T-helper 2 cell (primary cell): ENCODE measurements at places on chromosomes 3 and 15.

GRCh38 chr3:23325466-23326065, 122.4 kb downstream of the UBE2E2 start:
- DNase-seq, result no peak

DNA sequence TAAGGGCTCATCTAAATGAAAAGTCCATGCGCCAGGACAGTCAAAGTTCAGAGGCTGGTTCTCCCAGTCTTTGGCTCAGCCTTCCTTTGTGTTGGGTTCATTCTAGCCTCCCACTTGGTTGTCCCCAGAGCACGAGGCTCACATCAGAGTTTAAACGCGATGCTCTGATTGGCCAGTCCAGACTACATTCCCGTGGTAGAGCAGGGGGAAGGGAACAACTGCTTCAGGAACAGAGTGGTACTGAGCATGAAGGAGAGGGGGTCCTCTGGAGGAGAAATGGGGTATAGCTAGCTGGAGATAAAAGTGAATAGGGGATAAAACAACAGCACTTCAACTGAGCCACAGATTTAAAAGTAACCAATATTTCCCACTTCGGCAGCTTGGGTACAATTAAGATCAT, 32.2 kb downstream of the ANAPC13 start:
- DNase-seq, result no peak

GRCh38 chr3:160154033-160154432, 71.2 kb upstream of the C3orf80 start:
- DNase-seq, result no peak

DNA sequence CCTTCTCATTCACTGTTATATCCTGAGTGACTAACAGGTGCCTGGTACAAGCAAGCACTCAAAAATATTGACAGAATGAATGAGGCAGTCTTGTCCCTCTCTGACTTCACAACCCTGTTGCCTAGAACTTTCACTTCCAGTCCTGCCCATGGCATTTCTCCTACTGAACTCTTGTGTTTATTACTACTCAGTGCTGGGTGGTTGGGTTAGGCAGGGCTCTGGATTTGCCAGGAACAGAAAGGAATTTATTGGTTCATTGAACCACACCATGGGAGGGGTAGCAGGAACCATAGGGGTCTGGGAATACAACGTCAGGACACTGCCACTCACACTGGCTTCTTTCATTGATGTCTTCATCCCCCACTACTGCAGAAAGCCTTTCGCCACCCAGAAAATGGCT, 41.9 kb upstream of the SEMA4B start:
- DNase-seq, result no peak

DNA sequence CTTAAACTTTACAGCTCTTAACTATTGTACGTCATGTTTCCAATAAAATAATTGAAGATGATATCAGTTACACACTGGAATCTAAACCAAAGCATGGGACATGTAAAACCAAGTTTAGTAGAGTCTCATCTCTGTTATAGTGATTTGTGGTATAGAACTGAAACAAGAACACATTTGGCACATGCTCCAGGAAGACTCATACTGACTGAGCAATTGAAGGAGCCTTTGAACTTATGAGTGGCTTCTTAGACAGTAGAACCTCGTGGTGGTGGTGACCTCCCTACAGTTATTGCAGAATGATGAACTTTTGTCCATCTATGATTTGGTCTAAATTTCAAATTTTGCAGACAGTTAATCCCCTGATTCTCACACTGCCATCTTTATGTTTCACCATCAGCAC, 729.7 kb downstream of the ROBO1 start:
- no peak for DNase-seq

DNA sequence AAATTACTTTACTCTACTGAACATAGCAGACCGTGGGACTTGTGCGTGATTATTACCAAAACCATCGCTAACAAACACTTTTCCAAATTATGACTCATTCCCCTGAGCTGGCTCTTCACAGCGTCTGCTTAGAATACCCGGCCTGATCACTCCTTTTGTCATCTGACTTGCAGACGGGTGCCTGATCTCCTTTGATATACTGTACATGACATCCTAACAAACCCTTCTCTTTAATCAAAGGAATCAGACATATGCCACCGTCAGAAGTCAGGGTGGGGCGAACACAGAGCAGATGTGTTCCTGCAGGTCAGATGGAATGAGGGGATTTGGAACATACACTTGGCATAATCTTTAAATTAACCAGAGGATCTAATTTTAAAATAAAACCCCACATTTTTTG, 48.5 kb upstream of the SH3GL3 start:
- no peak for DNase-seq

DNA sequence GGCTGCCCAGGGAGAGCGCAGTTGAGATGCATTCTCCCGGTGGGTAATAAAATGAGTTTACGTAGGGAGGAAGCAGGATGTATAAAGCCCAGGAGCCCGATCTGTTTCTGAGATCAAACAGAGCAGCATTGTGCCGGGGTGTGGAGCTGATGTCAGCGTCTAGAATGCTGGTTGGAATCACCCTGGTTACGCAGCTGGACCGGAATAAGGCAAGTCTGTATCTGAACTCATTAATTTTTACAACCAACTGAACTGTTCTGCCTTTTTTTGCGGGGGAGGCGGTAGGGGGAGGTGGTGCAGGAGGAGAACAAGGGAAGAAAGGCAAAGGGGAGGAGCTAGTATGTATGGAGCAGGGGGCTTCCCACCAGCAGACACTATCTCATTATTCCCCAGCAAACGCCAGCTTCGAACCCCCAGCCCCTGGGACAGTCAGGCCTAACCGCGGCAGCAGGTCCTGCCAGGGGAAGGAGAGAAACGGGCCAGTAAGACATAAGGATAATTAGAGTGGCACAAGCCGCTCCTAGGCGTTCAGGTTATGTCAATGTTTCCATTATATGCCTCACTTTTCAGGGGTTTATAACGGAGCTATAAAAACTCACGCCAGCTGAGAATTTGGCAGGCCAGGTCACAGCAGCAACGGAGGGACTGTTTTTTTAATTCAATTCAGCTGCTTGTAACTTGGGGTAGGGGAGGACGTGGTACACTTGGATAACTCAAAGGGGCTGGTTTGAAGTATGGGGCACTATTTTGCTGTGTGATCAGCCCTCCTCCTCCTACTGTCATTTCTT, 175.3 kb upstream of the HES1 start:
- no peak for DNase-seq

DNA sequence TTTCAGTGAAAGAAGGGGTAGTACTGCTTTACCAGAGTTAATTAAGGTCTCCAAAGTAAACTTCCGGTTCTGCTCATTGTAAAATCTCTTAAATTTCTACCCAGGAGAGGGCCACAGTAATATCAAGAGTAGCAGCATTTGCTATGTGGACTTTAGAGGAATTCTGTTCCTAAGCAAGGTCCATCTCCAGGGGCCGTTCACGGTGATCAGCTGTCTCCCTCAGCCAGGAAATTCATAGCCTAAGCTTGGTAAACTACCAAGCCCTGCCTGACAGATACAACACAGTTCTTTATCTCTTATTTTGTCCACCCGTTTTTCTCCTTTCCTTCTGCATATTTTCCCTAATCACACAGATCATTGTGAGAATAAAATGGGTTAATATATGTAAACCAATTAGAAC, 2.3 kb downstream of the DUT start:
- DNase-seq, result no peak

GRCh38 chr3:156332304-156332703, 211.9 kb downstream of the KCNAB1 start:
- DNase-seq, result no peak

DNA sequence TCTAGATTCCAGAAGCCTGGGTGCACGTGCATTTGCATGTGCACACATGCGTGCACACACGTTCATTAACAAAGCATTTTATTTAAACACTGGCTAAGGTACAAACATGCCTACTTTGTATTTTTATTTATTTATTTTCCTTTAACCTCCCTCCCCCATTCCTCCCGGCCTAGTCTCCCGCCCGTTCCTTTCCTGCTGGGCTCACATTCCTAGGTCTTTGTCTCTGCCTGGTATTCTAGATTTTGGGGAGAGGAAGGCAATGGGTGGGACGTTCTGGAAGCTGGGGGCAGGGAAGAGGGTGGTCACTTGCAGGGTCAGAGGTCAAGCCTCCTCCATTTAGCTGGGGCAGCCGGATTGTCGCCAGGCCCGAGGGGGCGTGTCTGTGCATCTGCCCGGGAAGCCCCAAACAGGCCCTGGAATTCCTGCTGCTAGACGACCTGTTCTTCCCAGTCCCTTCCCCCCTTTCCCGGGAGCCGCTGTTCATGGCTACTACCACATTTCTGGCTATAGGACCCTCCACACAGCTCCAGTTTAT, 51.8 kb downstream of the TRIM71 start:
- DNase-seq, result no peak
